HEK293T (cell line): ENCODE measurements at places on chromosomes 3 and 15.
A peak's percentile ranks its signal among the peaks of the same experiment; 100 is the strongest.

DNA sequence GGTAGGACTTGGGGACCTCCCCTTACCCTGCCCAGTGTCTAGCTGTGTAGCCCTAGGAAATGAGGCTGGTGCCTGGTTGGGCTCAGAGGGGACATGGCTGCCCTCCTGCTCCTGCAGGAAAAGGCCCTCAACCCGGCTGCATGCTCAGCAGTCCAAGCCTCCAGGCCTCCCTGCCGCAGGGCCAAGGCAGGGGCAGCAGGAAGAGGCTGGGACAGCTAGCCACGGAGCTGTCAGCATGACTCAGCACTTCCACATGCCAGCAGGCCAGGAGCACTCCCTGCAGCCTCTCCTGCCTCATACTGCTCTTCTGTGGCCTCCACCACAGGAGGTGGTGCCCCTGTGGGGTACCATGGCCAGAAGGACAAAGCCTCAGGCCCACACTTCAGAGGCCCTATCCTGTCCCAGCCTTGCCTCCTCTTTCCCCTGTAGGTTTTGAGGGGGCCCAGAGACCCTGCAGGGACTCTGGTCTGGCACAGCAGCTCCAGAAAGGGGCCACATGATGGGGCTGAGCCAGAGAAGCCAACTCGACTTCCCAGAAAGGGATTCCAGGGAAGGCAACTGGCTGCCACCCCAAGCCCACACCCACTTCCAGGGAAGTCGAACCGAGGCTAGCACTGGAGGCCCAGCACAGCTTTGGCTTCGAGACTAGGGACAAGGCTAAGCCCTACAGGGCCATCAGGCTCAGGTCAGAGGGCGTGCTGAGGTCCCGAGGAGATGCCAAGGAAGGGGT, 19.5 kb downstream of the TKT start:
- DNase-seq: no peak

- no peak for DNase-seq
Measured at GRCh38 chr15:26374806-26375205, 398.1 kb downstream of the GABRB3 start.

DNA sequence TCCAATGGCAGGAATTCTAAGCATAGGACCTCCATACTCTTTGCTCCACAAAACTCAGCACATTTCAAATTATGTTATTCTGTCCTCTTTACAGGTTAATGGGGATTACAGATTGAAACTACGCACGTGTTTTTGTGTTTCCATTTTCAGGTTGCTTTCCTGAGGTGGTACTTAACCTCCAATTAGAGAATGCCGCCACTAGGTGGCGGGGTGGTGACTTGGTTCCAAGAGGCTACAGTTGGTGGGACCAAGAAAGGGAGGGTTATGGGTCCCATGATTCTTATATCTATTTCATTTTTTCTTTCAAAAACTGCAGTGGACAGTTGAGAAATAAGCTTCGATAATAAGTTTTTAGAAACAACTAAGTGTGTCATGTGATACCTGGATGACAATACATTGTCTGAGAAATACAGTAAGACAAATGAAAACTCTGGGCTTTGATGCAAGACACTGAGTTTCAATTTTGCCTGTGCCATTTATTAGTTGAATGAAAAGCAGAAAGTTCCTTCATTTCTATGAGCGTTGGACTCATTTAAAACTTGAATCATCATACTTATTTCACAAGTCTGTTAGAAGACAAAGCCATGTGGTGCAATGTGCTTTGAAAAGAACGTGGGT, 539.0 kb downstream of the FGF12 start:
- peak; percentile 34 for DNase-seq

GRCh38 chr3:41640076-41640475, 321.8 kb downstream of the ULK4 start:
- no peak for DNase-seq

DNA sequence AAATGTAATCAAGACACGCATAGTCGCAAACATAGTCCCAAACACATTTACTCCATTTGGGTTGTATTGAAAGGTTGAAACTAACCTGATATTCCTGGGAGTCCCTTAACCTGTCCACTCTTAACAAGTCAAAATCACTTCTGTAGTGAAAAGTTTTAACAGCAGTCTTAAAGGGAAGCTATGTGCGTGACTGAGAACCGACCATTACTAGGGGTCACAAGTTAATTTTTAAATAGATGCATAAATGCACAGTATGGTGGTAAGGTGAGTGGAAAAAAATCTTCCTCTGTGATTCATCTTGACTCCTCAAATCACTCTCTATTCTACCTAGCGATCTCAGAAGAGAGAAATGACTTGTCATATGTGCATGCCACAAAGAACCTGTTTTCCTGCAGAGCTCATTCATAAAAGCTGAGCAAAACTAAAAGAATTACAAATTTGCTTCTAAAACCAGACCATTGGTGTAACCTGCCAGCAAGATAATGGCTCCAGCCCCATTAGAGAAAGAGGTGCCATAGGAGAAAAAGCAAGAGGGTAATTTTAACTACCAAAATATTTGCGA, 4.8 kb downstream of the GPR15 start:
- DNase-seq: no peak

DNA sequence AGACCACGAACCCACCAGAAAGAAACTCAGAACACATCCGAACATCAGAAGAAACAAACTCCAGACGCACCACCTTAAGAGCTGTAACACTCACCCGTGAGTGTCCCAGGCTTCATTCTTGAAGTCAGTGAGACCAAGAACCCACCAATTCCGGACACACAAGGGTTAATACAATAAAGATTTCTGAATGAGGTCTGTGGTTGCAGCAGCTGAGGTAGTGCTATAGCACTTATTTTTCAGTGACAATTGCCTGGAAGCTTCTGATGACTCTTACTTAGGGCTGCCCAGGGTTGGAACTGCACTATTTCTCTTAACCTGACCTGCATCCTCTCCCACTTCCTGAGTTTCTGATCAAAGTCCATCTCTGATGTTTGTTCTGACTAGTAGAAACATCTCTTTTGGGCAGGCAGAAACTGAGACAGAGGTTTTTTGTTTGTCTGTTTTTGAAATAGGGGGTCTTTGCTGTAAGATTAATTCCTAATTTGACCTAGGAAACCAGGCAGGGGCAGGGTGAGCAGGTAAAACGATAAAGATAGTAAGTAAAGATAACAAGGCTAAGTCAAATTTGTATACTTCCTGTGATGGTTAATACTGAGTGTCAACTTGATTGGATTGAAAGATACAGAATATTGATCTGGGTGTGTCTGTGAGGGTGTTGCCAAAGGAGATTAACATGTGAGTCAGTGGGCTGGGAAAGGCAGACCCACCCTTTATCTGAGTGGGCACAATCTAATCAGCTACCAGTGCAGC, 169.1 kb downstream of the GAP43 start:
- DNase-seq: no peak

- DNase-seq: no peak
Measured at GRCh38 chr3:173538410-173538809, 140.9 kb downstream of the NLGN1 start.

DNA sequence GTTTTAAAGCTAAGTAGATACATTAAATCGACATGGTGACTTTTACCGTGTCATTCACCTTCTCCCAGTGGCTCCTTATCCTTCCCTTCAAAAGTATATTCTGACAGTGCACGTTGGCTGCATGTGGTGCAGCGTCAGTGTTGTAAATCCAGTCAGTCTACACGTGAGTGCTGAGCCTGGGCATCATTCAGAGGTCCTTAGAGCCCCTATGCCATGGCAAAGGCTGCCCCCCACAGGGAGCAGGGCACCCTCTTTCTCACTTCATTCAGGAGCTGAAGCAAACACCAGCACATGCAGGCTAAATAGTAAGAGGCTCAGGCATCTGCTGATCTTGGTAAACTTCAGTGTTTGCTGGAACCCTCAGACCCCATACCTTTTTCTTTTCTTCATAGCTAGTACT, 43.3 kb downstream of the RASGRP1 start:
- DNase-seq: no peak

DNA sequence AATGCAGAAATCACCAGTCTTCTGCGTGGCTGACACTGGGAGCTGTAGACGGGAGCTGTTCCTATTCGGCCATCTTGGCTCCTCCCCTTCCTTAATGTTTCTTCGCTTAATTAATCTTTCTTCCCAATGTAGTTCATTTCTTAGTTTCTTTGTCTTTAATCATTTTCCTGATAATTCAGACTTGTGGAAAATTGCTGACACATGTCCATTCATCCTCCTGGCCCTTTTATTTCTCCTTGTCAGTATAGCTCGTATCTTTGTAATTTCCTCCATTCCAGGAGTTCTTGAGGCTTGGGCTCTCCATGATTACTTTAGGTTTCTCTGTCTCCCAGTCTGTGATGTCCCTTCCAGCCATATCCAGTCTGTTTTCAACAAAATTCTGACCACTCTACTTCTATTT, 98.7 kb downstream of the UBE2E2 start:
- DNase-seq: no peak

- no peak for DNase-seq
Measured at GRCh38 chr15:101168463-101168824, 83.4 kb downstream of the CHSY1 start.

DNA sequence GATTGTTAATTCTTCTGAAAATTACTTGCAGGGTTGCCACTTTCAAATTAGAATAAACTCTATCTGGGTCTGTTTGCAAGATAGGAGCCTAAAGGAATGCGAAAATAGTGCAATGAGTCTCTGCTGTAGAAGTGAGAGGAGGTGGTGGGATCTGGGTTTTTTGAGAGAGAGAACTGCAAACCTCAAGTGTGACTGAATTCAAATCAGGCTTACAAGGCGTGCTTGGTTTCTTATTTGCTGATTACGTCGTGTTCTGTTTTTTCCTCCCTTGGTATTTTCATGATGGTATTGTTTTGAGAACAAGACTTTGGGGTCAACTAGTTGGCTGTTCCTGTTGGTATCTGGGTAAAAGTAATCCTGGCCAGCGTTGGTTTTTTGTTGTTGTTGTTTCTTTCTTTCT, 490.9 kb upstream of the CFAP20DC start:
- DNase-seq: no peak

DNA sequence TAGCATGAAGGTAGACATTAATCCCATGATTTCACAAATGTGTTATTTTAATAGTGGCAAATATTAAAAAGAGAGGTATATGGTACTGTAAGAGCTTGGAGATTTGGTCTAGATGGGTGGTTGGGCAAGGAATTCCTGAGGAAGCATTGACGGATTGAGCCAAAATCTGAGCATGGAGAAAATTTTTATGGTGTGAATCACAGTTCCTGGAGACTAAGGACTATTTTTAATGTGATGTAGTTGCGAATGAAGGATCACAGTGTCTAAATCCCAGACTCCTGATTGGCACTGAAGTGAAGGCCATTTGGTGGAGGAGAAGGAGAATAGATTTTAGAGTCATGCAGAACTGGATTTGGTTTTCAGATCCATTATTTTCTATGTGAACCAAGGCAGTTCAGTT, 188.7 kb upstream of the FEZF2 start:
- no peak for DNase-seq

DNA sequence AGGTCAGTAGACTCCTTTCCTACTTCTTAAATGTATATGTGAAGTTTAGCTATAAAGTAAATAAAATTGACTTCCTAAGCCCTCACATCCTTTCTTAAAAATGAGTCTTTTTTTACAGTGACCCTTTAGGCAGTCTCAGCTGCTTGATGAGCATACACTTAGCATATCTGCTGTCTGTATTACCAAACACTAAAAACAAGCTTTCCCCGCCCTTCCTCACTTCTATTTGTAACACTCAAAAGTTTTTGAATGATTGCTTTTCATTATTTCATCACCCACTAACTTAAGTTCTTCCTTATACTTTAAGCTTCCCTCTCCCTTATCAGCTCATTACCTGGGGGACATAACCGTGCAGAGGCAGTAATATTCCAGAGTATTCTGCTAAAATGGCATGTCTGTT, 89.4 kb downstream of the PLOD2 start:
- no peak for DNase-seq

- no peak for DNase-seq
Measured at GRCh38 chr3:119944091-119944490, 150.2 kb downstream of the GSK3B start.

GRCh38 chr3:106533093-106533787, 664.4 kb upstream of the CBLB start:
- no peak for DNase-seq

DNA sequence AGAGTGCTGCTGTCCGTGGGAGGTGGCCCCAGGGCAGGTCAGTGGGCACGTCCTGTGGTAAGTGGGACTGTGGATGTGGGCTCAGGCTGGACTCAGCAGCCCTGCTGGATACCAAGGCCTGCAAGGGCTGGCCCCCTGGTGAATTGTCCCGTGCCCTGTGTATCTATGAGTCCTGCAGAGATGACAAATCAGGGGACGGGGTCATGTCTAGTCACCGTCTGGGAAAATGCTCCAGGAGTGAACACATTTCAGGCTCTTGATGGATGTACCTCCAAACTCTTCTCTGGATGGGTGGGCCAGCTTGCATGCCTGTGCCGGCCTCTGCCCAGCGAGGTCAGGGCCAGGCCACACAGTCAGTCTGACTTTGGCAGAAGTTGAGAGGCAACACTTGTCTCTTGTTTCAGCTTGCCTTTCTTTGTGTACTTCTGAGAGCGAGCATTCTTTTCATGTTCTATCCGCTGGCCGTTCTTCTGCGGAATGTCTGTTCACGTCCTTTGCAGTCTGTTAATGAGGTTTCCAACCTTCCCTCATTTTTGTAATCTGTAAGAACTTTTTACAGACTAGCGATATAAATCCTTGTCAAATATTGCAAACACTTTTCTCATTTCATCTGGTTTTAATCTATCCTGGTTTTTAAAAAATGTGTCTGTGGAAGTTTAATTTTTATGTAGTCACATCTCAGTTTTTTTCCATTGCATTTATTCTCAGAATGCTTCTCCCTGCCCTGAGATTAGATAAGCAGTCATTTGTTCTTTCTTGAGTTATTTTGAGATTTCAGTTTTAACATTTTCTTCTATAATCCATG, 11.4 kb upstream of the STAB1 start:
- DNase-seq: no peak

- no peak for DNase-seq
Measured at GRCh38 chr15:90989040-90989768, 5.1 kb downstream of the PRC1 start.

DNA sequence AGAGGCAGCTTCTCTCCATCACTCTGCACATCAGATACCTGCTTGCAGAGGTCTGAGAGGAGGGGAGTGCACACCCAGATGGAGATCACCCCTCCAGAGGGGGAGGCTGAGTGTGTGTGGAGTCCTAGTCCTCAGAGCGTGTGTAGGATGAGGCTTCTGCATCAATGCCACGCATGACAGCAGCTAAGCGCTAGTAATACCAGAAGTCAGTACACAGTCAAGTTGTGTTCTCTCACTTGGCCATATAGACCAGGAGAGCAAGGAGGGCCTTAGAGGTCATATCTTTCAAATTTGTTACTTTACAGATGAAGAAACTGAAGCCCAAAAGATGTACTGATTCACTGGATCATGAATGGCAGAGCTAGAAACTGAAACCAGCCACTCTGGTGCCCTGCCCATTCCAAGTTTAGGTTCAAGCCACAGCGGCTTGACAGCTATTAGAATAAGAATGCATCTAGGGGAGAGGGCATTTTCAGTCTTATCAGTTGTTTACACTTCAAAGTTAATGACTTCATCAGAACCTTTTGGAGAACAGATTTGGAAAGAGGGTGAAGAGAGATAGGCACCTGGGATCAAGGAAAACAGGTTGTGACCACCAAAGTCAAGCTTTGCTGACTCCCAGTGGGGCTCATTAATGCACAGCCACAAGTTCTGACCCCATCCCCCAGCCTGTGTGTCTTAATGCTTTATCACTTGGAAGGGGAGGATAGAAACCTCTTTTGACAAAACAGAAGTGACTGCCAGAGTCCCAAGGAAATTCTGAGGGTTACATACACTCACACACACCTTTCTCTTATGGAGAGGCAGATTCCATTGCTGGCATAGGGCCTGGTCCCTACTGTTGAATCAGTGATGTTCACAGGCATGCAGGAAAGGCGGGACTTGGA, 310.3 kb downstream of the CHST2 start:
- DNase-seq: no peak

- DNase-seq: no peak
Measured at GRCh38 chr3:134030379-134031347, 938 bp upstream of the SLCO2A1 start.

- DNase-seq: no peak
Measured at GRCh38 chr3:192957441-192958021, 39.9 kb upstream of the MB21D2 start.
